ENCODE measurements at places on chromosomes 2 and 18. TPM values are rescaled to one million over a fixed set of nuclear protein-coding genes. Genes with fewer than 3 reads are reported as not detected.

LYPD1 gene
- 0.34 TPM for total RNA-seq

XIRP2 gene
- 0.17 TPM for total RNA-seq

POU3F3 gene
- total RNA-seq = under 0.01 TPM

DAPL1 gene
- total RNA-seq = not detected

KLHL30 gene
- total RNA-seq = not detected

All from bronchus fibroblast of lung (primary cell).